ENCODE measurements at places on chromosomes 11 and 22.

DNA sequence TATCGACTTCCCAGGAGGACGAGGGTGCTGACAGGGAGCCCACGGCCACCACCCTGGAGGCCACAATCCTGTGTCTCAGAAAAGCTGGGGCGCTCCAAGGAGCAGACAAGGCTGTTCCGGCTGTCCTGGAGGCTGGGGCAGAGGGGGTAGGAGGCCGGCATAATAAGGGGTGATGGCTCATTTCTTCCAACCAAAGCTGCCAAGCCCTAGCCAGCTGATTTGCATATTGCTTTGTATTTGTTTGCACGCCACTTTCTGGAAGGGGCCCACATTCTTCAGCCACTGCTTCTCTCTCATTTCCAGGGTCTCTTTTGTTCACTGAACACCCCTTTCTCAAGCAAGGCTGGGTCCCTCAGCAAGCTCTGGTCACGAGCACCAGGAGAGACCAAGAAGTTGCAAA lies 4.7 kb downstream of the PDE2A start:
- no peak for DNase-seq

DNA sequence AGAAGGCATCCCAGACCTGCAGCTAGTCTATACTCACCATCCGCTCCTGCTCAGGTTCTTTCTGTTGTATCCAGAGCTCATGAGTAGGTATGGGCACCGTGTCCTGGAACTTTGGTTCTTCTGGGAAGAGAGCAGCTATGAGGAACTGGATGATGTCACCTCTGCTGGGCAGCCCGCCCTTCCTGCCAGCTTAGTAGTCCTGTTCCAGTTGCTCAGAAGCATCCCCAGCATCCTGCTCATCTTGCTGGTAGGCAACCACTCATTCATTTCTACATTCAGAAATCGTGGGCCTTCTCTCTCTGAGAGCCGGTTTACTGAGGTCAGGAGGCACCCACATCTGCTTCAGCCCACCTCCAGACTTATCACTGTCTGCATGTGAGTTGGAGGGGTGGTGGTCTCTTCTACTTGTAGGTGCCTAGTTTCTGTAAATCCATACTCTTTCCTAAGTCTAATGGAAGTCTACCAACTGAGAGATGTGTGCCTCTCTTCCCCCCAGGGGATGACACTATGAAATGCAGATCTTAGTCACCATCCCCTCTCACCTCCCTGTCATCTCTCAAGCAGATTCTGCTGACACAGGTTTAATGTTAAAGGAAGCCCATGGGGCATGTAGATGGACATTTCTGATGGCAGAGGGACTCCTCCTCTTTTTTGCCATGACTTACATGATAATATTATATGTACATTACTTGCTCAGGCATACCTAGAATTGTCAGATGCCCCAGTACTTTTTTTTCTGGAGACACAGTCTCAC lies 29.6 kb upstream of the CCDC134 start:
- DNase-seq, result no peak

DNA sequence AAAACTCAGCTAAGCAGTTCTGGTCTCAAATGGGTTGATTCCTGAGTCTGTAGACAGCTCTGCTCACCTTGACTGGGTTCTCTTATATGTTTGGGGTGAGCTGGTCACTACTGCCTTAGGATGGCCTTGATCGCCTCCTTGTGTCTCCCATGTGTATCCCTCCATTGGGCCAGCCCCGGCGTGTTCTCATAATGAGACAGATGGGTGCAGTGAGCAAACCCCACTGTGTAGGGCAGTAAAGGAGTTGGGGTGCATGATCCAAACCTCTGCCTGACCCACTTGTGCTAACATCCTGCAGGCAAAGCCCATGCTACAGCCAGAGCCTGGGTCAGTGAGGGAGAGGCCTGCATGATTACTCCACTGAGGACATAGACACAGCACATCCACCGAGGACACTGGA lies 657.6 kb downstream of the BRD1 start:
- no peak for DNase-seq

GRCh38 chr22:25161017-25161915 lies 38.4 kb upstream of the CRYBB3 start:
- no peak for DNase-seq

DNA sequence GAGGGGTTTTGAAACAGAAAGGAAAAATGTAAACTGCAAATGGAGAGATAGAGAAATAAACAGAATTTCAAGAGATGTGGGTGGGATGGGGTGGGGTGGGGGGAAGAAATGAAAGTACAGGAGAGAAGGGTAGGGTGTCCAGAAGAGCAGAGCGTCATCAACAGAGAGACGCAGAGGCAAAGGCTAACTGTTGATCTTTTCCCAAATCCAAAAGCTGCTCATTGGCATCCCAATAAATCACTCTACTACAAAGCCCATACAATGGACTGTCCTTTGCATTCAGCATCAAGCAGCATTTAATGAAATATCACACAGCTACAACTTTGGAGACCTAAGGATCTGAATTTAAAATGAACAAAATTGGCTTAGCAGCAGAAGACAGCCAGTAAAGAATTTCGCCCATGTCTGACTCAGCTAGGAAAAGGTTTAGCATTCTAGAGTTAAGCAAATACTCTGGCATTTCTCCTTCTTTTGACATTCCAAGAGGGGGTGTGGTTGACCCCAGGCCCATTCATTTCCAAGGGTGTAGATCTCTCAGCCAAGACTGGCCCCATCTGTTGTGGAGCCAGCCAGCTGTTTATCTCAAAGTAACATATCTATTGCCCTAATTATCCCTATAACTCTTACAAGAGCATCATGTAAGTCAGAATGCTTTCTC lies 1.5 kb downstream of the RAB30 start:
- DNase-seq, result no peak

- DNase-seq, result no peak
Observed at GRCh38 chr22:44707752-44708151, 5.7 kb downstream of the PRR5 start.

- no peak for DNase-seq
Observed at GRCh38 chr11:39971938-39972337, 1487.5 kb downstream of the LRRC4C start.

DNA sequence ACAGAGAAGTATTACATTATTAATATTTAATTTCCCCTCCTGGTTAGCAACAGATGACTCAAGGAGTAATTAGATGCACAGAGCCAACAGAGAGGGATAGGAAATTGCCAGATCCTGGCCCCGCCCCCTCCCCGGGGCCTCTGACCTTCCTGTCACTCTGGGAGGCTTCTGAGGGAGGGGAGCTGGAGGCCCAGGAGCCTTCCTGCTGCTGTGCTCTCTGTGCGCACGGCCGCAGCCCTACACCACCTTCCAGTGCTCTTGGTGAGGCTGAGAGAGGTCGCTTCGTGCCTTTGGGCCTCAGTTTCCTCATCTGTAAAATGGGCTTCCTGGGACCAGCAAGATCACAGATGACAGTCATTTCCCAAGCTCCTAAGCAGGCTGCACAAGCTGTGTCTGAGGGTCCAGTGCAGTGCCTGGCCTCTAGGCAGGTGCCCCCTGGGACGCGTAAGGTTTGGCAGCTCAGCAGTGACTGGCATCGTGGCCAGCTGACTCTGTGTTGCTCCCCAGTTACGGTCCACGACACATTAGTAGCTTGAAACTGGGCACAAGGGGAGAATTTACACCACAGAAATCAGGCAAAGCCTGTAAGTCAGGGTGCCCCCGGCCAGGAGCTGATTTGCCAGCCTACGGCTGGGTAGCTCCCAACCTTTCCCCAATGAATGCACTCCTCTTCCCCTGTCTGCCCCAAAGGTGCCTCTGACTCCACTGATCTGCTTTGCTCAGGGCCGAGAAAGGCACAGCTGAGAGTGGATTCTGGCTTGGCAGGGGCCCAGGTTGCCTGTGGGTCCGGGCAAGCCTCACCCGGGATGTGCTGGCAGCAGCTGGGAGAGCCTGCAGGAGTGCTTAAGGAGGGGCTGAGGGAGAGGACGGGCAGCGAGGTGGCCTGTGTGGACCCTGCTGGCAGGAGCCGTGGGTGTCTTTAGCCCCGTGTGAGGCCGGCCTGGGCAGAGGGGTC lies 2.3 kb downstream of the ADORA2A start:
- no peak for DNase-seq

DNA sequence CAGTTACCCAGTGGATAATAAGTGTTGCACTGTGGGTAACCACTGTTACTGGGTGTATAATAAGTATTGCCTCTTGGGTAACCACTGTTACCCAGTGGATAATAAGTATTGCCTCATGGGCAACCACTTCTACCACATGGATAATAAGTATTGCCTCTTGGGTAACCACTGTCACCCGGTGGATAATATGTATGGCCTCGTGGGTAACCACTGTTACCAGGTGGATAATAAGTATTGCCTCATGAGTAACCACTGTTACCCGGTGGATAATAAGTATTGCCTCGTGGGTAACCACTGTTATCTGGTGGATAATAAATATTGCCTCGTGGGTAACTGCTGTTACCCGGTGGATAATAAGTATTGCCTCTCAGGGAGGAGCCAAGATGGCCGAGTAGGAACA lies 29.7 kb upstream of the NXPE4 start:
- DNase-seq, result no peak

- no peak for DNase-seq
Observed at GRCh38 chr11:44816761-44817160, 90.0 kb downstream of the TSPAN18 start.

- DNase-seq, result no peak
Observed at GRCh38 chr11:71265559-71266092, 13.2 kb upstream of the SHANK2 start.

GRCh38 chr11:16860617-16861016 lies 122.2 kb downstream of the C11orf58 start:
- no peak for DNase-seq

- DNase-seq, result peak; percentile 64
Observed at GRCh38 chr11:57649826-57650738, at the start of gene YPEL4. Gene YPEL4, minus strand, starts transcription at chr11:57649912. Its CDS starts 2,805 bp downstream, at chr11:57647107.

- DNase-seq, result no peak
Observed at GRCh38 chr11:6992457-6993417, 27.4 kb downstream of the ZNF214 start.

GRCh38 chr11:9831122-9831521 lies 167.2 kb downstream of the SWAP70 start:
- DNase-seq, result no peak

DNA sequence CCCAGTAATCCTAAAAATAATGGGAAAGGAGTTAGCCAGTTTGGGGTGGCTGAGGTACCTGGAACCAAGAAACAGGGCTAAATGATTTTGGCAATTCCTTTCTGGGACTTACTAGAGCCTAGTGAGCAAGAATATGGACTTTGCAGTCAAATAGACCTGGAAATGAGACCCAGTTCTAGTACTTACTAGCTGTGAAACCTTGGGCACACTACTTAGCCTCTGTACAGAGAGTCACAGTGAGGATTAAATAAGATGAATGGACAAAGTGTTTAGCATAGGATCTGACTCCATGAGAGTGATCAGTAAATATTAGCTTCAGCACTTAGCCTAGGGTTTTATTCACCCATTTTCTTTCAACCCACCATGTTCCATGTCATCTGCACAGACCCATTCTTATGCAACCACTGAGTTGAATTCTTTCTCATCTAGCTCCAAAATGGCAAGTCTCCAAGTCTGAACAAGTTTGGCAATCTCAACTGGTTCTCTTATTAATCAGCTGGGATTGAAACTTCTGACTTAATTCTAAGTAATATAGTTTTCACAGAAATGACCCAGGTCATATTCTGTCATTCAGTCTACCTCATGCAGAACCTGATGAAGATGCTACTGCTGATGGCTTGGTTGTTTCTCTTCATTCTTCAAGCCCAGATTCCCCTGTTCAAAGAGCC lies 15.0 kb upstream of the SORL1 start:
- DNase-seq, result no peak

DNA sequence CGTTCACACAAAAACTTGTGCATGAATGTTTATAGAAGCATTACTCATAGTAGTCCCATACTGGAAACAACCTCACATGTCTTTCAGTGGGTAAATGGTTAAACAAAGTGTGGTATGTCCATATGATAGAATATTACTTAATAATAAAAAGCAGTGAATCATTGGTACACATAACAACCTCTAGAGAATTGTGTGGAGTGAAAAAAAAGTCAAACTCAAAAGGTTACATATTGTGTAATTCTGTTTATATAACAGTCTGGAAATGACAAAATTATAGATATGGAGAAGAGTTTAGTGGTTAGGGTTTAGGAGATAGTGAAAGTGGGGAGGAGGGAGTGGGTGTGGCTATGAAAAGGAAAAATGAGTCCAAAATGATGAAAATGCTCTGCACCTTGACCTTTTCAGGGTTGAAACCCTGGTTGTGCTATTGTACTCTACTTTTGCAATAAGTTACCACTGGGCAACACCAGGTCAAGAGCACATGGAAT lies 243.4 kb upstream of the DDI1 start:
- no peak for DNase-seq

DNA sequence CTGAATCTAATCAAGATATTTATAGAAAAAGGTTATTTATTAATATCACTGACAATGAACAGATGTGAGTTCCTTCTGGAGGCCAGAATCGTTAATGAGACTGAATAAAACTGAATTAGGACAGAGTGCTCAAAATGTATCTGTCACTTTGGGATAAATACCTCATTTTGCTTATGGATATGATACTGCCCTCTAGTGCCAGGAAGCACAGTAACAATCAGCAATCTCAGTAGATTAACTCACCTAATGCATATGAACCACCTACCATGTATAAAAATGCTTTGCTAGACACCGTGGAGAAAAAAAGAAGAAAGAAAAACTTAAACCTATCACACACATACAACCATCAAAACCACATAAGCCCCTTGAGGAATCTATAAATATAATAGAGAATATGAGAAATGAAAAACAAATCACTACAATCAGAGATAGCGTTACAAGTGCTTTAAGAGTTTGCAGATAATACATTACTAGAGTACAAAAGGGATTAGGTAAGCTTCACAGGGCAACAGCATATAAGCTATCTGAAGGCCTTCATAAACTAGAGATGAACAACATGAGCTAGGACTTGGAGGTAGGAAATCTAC lies 117.4 kb downstream of the SGSM3 start:
- DNase-seq, result no peak

DNA sequence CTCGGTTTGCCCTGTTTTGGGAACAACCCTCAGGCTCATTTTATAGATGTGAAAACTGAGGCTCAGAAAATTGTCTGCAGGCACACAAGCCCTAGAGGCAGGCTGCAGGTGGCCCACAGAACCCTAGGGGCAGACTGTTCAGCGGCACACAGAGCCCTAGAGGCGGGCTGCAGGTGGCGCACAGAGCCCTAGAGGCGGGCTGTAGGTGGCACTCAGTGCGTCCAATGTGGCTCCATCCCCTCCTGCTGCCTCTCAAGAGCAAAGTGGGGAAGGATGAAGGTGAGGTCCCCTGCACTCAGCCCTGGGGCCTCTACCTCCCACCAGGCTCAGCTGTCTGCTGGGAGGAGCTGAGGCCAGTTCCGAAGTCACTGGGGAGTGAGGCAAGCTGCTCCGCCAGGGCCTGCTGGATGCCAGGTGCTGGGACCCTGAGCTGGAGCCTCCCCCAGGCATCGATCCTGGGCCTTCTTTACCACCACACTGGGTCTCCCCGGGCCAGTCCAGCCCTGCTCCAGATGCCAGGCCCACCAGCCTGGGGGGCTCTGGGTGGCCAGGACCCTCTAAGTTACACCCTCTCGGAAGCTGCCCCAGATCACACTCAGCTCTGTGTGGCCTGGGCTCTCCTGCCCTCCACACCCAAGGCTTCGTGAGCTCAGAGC lies 2.3 kb downstream of the ACY3 start:
- no peak for DNase-seq

Data from T1000 (cell line).